ENCODE measurements at places on chromosomes 16 and 17.

DNA sequence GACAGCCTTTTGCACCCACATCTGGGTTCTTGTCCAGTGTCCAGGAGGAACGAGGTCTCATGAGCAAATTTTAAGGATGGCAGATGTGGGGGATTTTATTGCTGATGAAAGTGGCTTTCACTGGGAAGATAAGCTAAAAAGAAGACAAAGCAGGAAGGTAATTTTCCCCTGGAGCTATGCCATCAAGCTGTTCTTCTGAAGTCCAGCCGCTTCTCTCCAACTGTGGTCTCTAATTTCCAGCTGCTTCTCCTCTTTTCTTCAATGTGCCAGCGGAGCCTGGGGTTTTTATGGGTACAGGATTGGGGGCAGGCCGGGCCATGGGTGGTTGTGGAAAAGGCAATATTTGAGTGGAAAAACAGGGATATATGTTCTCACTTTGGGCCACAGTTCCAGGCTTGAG is 430.8 kb downstream of the WWOX start:
- no peak for DNase-seq

DNA sequence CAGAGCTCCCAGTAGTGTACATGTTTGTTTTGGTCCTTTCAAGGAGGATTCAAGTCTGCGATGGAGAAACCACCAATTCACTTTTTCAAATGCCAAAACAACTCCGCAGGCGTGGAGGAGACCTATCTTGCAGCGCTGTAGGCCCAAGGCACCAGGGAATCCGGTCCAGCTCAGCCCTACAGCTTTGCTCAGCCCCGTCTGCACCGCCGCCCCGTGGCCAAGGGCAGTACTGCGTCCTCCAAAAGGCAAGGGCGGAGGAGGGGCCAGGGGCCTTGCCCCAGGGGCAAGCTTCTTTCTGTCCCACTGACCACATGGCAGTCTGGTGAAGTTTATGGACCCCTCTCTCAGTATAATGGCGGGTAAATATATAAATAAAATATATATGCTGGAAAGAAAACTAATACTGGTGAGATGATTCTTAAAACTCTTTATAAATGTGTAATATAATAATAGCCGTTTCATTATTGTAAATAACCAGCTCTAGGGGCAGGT is 709 bp upstream of the CD300LG start:
- no peak for DNase-seq

DNA sequence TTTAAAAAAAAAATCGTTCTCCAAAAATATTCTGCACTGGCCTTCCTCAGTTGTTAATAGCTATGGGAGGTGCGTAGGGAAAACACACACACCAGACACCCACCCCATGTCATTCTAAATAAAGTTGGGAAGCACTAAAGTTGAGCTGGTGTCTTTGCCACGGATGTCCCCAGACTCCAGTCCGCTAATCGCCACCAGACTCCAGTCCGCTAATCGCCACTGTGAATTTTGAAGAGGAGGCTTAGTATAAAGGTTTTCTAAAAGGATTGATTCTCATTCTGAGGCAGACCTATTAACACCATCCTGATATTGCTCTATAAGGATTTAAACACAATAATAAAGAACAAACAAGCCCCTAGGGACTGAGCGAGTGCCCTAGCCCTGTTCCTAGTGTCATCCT is 22.7 kb upstream of the CPSF4L start:
- DNase-seq: no peak

- DNase-seq: peak; percentile 60
These were observed 73.6 kb downstream of the IL21R start for GRCh38 chr16:27475561-27475960.

GRCh38 chr16:7689234-7689633 is 356.6 kb downstream of the RBFOX1 start:
- DNase-seq: no peak

DNA sequence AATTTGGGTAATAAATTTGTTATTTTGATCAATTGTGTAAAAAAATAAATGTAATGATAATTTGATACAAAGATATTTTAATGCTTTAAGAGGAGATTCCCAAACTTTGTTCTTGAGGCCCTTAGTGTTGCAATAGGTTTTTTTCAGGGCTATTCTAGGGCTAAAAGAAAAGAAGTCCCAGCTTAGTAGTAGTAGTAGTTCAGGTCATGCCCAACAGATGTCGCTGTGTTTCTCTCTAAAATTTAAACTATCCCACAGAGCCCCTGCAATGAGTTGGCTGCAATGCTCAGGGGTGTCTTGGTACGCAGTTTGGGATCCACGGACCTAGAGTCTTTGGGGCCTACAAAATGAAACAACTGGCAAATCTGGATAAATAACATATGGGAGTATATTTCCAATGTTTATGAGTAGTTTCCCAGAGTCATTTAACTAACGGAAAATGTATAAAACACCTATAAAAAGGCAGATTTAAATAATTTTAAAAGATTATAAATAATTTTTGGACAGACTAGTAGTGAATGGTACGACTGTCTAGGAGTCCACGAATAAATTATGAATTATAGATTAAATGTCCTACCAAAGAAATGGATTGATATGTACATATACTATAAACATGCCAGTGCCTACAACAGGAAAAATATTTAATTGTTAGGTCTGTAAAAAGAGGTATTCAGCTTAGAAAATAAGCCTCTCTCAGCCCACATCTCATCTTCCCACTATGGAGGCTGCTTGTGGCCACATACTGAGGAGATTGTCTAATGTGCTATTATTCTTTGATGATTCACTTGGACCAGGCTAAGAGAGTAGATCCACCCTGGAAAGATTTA is 228.5 kb upstream of the PMFBP1 start:
- DNase-seq: peak; percentile 9

- no peak for DNase-seq
These were observed 15.7 kb upstream of the RPL38 start for GRCh38 chr17:74187761-74188160.

DNA sequence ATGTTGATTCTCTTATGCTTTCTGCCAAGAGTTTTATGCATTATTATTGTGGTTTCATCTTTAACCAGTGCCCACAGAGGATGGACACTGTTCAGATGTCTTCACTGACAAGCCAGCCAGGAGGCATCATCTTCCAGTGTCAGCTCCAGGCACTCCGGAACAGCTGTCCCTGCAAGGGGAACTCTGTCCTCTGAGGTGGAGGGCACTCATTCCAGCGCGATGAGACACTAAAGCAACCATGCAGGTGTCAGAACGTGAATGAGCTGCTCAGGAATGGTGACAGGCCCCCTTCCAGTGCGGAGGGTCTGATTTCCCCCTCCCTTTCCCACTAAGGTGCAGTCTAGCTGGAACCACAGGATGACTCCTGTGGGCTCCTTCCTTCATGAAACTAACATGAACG is 117.5 kb downstream of the NOG start:
- no peak for DNase-seq

- DNase-seq: no peak
These were observed 13.4 kb upstream of the SRSF1 start for GRCh38 chr17:58020401-58020800.

- no peak for DNase-seq
These were observed 35.8 kb downstream of the AMFR start for GRCh38 chr16:56389554-56389953.

- DNase-seq: no peak
These were observed 1681.9 kb downstream of the TP53TG3F start for GRCh38 chr16:35141303-35141702.

DNA sequence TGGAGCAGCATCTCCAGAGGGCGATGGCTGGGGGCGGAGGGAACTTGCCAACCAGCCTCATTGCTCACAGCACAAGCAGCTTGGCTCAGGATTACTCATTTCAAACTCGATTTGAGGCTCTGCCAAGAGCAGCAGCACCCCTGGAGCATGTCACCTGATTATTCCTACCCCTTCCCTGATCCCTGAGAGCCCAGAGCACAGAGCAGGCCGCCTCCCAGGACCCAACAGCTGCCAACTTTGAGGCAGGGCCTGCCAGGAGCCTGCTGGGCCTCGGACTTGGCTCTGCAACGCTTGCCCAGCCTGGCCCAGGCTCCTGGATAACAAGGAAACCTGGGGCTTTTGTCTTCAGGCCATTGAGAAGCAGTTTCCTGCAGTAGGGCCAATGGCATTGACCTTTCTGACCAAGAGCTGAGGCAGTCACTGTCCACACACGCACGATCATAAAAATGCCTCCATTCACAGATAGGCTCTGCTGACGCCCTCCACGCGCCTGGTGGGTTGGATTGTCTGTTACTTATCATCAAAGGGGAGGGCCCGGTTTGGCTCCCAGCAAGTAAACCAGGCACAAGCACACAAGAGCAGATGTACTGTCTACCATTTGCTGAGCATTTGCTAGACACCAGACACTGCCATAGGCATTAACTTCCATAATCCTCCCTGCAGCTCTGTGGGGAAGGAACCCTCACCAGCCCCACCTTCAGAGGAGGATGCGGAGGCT is 406.6 kb upstream of the EEF2KMT start:
- DNase-seq: no peak

DNA sequence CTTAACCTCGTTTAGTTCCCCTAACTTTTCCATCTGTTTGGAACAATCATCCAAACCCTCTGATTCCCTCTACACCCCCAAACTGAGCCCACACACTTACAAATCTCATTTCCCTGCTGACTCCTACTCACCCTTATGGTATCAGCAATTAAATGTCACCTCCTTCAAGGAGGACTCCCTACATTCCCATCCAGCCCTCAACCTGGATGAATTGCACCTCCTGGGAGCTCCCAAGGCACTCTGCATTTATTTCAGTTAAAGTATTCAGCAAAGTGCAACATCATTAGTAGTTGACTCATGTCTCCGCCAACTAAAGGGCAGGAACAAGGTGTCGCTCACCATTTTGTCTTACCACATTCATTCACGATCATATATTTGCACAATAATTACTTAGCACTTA is 353.5 kb downstream of the TMEM114 start:
- no peak for DNase-seq

- DNase-seq: no peak
These were observed 175.5 kb downstream of the SLC39A11 start for GRCh38 chr17:72916991-72917390.

DNA sequence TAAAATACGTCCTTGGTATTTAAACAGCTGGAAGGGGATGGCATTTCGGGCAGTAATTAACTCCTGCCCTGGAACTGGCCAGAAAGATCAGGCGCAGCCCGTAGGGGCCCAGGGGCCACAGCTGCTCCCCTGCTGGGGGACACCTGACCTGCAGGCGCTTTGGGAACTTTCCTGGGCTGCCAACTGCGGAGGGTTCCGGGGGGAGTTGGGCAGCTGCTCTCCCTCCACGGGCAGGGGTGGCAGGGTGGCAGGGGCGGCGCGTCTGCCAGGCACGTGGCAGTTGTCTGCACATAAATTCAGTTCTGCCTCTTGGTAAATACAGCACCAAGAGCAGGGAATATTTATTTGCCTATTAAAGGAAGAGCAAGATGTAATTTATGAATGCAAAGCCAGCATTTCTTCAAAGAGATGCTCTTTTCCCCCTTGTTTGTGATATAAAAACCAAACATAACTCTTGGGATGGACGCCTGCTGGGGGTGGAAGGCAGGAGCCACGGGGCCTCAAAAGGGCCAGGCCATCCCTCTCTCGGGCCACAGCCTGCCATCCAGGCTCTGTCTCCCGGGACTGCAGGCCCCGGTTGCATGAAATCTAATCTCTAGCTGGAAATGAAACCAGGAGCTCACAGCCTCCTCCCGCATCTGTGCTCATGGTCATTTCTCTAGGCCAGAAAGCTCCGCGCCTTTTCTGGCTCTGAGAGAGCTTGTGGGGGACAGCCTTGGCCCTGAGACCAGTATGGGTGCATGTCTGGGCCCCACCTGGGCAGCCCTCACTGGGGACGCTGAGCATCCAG is 29.9 kb upstream of the CHMP6 start:
- DNase-seq: no peak

DNA sequence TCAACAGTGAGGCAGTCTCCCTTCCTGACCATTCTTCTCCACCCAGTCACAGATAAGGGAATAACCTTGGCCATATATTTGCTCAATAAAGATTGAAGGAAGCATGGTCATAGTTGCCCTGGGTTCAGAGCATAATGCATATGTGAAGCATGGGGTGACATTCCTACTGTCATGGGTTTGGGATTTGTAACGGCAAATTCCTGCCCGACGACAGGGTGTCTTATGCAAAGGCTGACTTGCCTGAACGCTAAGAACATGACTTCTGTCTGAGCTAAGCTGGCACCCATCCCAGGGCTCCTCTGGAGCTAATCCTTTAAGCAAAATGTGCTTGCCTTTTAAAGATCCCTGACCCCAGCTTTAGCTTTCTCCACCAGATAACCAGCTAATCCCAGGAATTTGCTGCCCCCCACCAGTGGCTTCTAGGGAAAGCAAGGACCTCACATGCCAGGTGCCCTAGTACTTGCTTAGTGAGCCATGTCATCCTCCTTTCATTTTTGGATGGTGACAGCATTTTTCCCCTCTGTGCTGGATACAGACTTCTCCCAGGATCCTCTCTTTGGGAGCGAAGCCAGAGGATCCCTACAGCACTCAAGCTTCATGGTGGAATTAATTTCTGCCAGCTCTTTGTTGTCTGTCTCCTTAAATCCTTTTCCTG is 11.7 kb downstream of the SLC7A6OS start:
- DNase-seq: peak; percentile 100

DNA sequence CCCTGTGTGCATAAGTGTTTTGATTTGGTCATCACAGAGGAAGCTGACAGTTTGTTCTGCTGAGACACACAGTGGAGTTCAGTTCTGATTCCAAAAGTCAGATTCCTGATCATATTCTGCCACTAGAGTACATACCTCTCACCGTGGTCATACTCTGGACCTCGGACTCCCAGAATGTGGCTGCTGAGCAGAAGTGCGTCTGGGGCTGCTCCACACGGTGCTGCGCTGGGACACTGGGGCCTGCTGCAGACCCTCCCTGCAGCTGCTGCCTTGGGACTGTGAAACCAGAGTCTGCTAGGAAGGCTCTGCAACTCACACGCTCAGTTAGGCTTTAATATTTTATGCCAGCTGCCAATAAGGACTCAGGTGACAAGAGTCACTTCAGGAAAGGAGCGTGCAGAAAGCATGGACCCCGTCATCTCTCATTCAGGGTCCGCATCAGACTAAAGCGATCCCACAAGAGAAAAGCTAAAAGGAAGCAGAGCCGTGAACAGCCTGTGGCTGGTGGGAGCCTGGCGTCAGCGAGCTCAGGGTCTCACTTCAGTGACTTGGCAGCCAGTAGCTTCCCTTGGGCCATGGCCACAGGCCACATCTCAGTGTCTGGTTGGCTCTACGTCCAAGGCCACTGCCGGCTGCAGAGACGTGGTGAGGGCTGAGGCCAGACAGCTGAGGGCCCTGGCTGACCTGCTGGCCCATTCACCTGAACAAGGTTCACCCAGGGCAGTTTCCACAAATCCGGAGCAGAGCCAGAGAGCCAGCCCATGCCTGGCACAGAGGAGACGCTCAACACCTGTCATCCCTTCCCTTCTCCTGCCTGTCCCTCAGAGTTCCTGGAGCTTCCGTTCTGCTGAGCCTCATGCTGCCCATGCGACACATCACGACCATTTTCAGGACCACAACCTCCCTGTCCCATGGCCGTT is 24.7 kb upstream of the KIFC3 start:
- no peak for DNase-seq

DNA sequence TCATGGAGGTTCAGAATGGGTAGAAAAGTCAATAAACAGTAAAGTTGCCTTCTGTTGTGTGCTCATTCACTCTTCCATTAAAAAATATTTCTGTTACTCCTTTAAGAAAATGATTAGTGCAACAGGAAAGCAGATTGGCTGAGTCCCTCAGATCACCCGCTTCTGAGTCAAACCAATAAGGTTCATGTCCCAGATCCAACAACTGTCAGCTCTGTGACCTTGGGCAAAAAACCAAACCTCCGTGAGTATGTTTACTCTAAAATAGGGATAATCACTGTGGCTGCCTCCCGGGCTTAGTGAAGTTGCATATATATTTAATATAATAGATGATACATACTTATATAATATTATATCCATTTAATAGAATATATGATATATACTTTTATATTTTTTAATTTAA is 698.5 kb upstream of the RBFOX1 start:
- DNase-seq: no peak

GRCh38 chr17:33986088-33986487 is 269.0 kb upstream of the CCL2 start:
- no peak for DNase-seq
